Naive B cell (primary cell): ENCODE measurements at places on chromosomes 6 and 20. TPM values are rescaled to one million over a fixed set of nuclear protein-coding genes. Genes with fewer than 3 reads are reported as not detected.

The RNF8 gene
- 15.4 TPM for polyA plus RNA-seq

The CLDN20 gene
- polyA plus RNA-seq, result not detected

The BTNL2 gene
- polyA plus RNA-seq, result not detected

The ARMC2 gene
- 4.7 TPM for polyA plus RNA-seq

The CPXM1 gene
- not detected for polyA plus RNA-seq

The HTR1E gene
- polyA plus RNA-seq, result not detected

The MMP24 gene
- 0.05 TPM for polyA plus RNA-seq

DNA sequence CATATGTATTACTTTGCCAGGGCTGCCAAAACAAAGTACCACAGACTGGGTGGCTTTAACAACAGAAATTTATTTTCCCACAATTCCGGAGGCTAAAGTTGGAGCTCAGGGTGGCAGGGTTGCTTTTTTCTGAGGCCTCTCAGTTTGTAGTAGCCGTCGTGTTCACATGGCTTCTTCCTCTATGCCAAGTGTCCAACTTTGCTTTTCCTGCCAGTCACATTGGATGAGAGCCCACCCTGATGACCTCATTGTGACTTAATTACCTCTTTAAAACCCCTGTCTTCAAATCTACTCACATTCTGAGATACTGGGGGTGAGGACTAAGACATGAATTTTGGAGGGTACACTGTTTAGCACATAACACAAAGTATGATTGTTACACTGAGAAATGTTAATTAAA is 9.9 kb upstream of the ECT2L start:
- H3K27ac ChIP-seq, result no peak overlapping the region
- H3K4me1 ChIP-seq, result peaks cover 1% of the 10 kb centered on the region
- no peaks in the 10 kb centered on the region for H3K27me3 ChIP-seq
- DNase-seq, result no peak
- no peak overlapping the region for H3K4me3 ChIP-seq

GRCh38 chr6:129153257-129153656 is 270.3 kb downstream of the LAMA2 start:
- H3K4me3 ChIP-seq, result no peak overlapping the region
- no peaks in the 10 kb centered on the region for H3K4me1 ChIP-seq
- H3K36me3 ChIP-seq, result no peaks in the 10 kb centered on the region
- no peak for DNase-seq

DNA sequence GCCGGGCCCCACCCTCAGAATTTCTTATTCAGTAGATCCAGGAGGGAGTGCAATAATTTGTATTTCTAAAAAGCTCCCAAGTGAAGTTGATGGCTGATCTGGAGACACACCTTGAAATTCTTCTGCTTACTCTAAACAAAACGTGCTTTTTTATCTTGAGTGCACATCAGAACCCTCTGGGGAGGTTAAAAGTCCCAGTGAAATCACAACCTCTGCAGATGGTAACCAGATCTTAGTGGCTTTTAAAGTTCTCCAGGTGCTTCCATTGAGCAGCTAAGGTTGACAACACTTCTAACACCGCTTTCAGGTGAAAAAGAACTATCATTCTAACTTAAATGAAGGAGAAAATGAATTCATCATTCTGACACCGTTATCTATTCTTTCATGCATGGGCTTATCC is 45.6 kb upstream of the ESR1 start:
- peaks cover 8% of the 10 kb centered on the region for H3K27me3 ChIP-seq
- peaks cover 25% of the 10 kb centered on the region for H3K4me1 ChIP-seq
- no peaks in the 10 kb centered on the region for H3K36me3 ChIP-seq
- no peak for DNase-seq
- no peak overlapping the region for H3K4me3 ChIP-seq

DNA sequence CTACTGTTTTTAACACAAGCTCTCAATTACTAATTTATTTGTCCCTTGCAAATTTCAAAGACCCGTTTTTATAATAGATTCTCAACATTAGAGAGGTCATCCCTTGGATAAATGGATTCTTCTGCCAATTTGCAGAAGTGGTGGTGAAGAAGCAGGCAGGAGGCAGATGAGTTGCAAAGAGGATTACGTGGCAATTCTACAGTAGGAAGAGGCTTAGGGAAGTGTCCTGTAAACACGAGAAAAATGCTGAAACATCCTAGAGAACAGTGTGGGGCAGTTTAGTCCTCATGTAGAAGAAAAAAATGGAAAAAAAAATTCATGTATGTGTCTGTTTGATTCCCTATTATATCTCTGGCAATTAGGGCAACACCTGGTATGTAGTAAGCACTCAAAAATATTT is 87.6 kb downstream of the BMP2 start:
- no peaks in the 10 kb centered on the region for H3K36me3 ChIP-seq
- H3K27ac ChIP-seq, result no peak overlapping the region
- no peaks in the 10 kb centered on the region for H3K4me1 ChIP-seq
- no peak for DNase-seq

- H3K27ac ChIP-seq, result peak overlapping the region; percentile 79
- H3K4me3 ChIP-seq, result peak overlapping the region; percentile 98
- no peaks in the 10 kb centered on the region for H3K36me3 ChIP-seq
- H3K4me1 ChIP-seq, result peaks cover 59% of the 10 kb centered on the region
Measured at GRCh38 chr6:26400626-26401025, 1.4 kb upstream of the BTN3A1 start.

DNA sequence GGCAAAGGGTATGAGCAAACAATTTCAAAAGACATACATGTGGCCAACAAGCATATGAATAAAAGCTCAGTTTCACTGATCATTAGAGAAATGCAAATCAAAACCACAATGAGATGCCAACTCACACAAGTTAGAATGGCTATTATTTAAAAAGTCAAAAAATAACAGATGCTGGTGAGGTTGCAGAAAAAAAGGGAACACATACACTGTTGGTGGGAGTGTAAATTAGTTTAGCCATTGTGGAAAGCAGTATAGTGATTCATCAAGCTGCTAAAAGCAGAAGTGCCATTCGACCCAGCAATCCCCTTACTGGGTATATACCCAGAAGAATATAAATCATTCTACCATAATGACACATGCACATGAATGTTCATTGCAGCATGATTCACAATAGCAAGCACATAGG is 6.7 kb upstream of the KHDC1L start:
- H3K4me1 ChIP-seq, result no peaks in the 10 kb centered on the region
- H3K4me3 ChIP-seq, result no peak overlapping the region
- H3K27me3 ChIP-seq, result no peaks in the 10 kb centered on the region

DNA sequence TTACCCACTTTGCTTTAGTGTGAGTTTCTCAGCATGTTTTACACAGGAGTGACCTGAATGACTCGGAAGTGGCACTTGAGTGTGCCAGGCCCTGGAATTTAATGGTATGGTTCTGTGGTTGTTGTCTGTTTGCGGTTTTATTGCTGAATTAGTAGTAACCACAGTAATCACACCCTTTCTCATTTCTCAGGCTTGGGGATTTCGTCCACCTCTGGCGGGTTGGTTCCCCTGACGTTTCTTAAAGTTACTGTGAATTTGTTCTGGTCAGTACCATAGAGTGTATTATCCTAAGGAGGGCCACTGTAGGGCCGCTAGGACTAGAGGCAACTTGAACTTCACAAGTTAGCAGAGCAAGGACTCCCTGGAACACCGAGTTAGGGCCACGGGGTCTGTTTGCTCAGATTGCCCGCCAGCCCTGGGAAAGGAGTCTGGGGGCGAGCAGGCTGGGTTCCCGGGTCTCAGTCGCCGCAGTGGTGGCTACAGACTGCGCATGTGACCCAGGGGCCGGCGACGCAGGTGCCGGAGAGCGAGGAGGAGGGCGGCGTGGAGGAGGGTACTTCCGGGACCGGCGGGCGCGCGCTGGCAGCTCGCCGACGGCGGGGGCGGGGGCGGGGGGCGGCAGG is 546 bp upstream of the KLHL32 start:
- H3K36me3 ChIP-seq, result no peaks in the 10 kb centered on the region
- DNase-seq, result no peak
- peak overlapping the region; percentile 99 for H3K27ac ChIP-seq

- DNase-seq, result no peak
- H3K4me3 ChIP-seq, result no peak overlapping the region
- no peak overlapping the region for H3K27ac ChIP-seq
- no peaks in the 10 kb centered on the region for H3K27me3 ChIP-seq
- H3K4me1 ChIP-seq, result peaks cover 22% of the 10 kb centered on the region
- H3K36me3 ChIP-seq, result no peaks in the 10 kb centered on the region
Measured at GRCh38 chr6:108598305-108598863, 37.7 kb downstream of the FOXO3 start.

DNA sequence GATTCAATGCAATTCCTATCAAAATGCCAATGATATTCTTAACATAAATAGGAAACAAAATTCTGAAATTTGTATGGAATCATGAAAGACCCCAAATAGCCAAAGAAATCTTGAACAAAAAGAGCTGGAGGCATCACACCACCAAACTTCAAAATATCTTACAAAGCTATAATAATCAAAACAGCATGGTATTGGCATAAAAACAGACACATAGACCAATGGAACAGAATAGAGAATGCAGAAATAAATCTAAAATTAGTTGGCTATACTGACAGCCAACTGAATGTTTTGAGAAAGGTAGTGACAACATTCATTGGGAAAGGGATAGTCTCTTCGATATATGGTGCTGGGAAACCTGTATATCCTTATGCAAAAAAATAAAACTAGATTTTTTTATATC is 121.9 kb upstream of the ASCC3 start:
- no peaks in the 10 kb centered on the region for H3K27me3 ChIP-seq
- no peak for DNase-seq
- no peaks in the 10 kb centered on the region for H3K36me3 ChIP-seq
- H3K27ac ChIP-seq, result no peak overlapping the region
- H3K4me1 ChIP-seq, result no peaks in the 10 kb centered on the region

DNA sequence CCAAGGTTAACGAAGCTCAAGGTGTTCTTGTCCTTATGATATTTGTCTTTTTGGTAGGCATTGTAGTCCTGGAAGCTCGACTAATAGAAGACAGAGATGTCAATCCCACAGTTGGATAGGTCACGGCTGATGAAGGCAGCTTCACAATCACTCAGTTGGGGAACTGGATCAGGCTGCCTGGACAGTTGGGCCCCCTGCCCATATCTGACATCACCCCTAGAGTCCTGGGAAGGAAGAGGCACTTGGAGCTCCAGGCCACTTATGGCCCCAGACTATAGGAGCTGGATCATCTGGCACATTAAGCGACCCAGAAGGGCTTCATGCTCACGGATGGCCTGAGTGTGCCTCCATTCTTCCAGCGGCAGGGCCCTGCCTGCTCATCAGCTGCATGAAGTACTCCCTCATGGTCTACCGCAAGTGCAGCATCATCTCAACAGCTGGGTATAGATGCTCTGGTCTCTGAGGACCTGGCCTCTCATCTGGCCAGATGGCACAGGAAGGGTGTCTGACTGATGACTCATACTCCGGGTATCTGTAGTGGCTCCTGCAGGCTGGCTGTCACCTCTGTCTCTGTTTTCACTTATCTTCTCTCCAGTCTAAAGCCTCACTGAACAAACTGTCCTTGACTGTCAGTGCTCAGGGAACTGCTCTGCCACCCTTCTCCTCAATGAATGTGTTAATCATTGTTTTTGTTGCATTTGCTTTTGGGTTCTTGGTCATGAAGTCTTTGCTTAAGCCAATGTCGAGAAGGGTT is 29.2 kb upstream of the SSR1 start:
- H3K27ac ChIP-seq, result no peak overlapping the region
- no peaks in the 10 kb centered on the region for H3K27me3 ChIP-seq
- H3K36me3 ChIP-seq, result no peaks in the 10 kb centered on the region
- H3K4me1 ChIP-seq, result no peaks in the 10 kb centered on the region
- DNase-seq, result no peak

- DNase-seq, result peak; percentile 79
- H3K27me3 ChIP-seq, result no peaks in the 10 kb centered on the region
- peaks cover 23% of the 10 kb centered on the region for H3K4me1 ChIP-seq
- H3K36me3 ChIP-seq, result no peaks in the 10 kb centered on the region
- peak overlapping the region; percentile 89 for H3K4me3 ChIP-seq
Measured at GRCh38 chr20:37384683-37385174, 38.8 kb downstream of the SRC start.

- H3K4me3 ChIP-seq, result no peak overlapping the region
- H3K36me3 ChIP-seq, result no peaks in the 10 kb centered on the region
- no peaks in the 10 kb centered on the region for H3K27me3 ChIP-seq
- no peak overlapping the region for H3K27ac ChIP-seq
Measured at GRCh38 chr6:134446896-134447295, 129.0 kb upstream of the SGK1 start.

DNA sequence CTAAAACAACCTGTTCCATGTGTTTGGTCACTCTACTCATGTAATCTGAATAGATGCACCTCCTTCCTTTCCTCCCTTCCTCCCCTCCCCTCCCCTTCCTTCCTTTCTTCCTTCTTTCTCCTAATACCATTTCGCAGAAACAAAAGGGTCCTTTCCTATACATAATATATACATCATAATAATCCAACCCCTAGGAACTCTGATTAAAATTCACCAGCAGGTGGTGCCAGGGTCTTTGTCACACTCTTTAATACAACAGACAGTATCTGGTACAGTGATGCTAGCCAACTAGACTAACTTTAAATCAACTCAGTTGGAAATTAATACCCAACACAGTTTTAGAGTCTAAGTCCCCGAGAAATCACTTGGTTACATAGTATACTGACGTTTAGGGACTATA is 181.2 kb upstream of the SHLD1 start:
- peaks cover 20% of the 10 kb centered on the region for H3K4me1 ChIP-seq
- H3K4me3 ChIP-seq, result no peak overlapping the region
- H3K36me3 ChIP-seq, result peaks cover 14% of the 10 kb centered on the region
- no peak overlapping the region for H3K27ac ChIP-seq
- H3K27me3 ChIP-seq, result no peaks in the 10 kb centered on the region

- DNase-seq, result no peak
- peaks cover 7% of the 10 kb centered on the region for H3K27me3 ChIP-seq
- no peaks in the 10 kb centered on the region for H3K4me1 ChIP-seq
- H3K4me3 ChIP-seq, result no peak overlapping the region
- no peak overlapping the region for H3K27ac ChIP-seq
- H3K36me3 ChIP-seq, result no peaks in the 10 kb centered on the region
Measured at GRCh38 chr20:14801591-14802325, 464.3 kb upstream of the FLRT3 start.

DNA sequence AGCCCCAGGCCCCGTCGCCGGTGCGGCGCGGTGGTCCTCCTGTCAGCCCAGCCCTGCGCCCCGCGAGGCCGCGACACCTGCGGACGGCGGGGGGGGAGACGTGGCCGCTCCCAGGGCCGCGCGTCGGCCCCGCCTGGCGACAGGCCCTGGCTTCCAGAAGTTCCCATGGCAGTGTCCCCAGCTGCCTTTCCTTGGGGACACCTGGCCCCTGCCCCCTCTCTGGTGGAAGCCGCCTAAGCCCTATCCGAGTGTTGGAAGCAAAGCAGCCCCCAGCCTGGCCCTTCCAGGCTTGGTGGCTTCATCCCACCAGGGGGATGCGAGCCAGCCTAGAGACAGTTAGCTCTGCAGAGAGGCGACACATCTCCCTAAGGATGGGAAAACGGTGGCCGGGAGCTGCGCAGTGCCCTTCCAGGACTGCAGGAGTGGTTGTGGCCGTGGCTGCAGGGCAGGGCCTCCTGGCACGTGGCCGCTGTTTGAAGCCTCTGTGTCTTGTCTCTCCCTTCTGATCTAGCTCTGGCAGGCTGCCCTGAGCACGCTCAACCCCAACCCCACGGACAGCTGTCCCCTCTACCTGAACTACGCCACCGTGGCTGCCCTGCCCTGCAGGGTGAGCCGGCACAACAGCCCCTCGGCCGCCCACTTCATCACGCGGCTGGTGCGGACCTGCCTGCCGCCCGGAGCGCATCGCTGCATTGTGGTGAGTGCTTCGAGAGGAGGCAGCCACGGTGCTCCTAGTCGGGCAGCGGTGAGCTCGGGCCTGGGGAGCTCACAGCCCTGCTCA is 816 bp downstream of the NPEPL1 start:
- no peaks in the 10 kb centered on the region for H3K27me3 ChIP-seq
- H3K4me1 ChIP-seq, result peaks cover 12% of the 10 kb centered on the region
- DNase-seq, result peak; percentile 17
- peak overlapping the region; percentile 90 for H3K27ac ChIP-seq
